ENCODE measurements at places on chromosomes 5 and 9.

DNA sequence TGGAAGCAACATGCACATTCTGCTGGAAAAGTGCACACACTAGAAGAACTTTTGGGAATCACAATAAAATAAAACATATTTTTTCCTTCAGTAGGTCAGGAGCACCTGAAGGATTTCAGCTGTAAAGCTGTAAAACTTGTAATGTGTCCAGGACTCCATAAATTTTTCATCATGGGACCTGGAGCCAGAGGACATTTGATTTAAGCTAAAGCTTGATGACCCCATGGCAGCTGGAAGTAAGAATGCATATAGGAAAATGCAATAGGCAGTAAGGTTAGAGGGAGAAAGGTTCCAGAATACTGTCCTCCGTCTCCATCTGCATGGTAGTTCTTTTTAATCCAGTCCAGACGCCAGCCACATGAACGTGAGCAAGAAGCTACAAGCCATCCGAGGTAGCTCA lies 166.0 kb downstream of the ADAMTSL1 start:
- no peak for DNase-seq

- DNase-seq = no peak
These were observed 467.1 kb downstream of the ZNF608 start for GRCh38 chr5:124279146-124279876.

- no peak for DNase-seq
These were observed 54.1 kb downstream of the MAN2A1 start for GRCh38 chr5:109743770-109744212.

- no peak for DNase-seq
These were observed 336.3 kb upstream of the KIF2A start for GRCh38 chr5:61969755-61970154.

- no peak for DNase-seq
These were observed 145.4 kb upstream of the NREP start for GRCh38 chr5:111902436-111902835.

DNA sequence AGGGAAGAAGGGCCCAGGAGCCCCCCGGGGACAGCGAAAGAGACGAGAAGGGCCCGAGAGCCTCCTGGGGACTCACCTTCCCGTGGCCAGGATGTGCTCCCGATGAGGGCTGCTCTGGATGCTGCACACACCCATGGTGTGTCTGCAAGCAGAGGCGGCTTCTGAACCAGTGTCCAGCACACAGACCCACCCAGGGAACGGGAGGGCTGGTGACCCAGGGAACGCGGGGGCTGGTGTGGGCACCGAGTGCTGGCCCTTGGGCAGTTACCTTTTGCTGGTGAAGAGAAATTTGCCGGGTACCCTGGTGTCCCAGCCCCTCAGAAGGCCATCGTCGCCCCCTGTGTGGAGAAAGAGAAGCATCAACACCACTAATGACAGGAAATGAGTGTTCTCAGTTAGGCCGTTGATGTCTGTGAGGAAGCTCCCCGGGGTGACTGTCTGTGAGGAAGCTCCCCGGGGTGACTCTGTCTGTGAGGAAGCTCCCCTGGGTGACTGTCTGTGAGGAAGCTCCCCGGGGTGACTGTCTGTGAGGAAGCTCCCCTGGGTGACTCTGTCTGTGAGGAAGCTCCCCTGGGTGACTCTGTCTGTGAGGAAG lies 13.2 kb downstream of the MRPL41 start:
- no peak for DNase-seq

- no peak for DNase-seq
These were observed 41.3 kb downstream of the LRSAM1 start for GRCh38 chr9:127492616-127493015.

DNA sequence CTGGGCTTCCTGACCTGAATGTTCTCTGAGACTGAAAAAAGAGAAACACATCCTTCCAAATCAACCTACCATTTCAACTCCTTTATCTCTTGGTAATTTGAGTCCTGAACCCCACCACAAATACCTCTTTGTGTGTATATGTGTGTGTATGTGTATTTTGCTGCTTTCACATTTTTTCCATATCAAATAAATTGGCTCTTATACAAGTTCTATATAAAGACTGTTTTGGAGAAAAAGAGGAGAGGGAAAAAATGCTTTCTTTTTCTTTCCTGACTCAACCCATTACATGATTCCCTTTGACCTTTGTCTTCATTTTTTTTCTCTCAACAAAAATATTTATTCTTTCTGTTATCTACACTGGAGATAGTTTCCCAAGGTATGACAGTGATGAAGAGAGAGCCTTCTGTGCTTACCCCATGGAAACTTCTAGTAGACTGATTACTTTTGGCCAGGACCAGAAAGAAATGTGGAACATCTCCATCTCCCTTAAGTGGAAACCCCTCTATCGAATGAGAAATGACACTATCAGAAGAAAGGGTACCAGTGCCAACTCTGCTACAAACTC lies 85.3 kb downstream of the PAPPA start:
- DNase-seq = no peak

- DNase-seq = no peak
These were observed 28.7 kb downstream of the TPD52L3 start for GRCh38 chr9:6356904-6357303.
